ENCODE measurements at places on chromosomes 2 and 18.

DNA sequence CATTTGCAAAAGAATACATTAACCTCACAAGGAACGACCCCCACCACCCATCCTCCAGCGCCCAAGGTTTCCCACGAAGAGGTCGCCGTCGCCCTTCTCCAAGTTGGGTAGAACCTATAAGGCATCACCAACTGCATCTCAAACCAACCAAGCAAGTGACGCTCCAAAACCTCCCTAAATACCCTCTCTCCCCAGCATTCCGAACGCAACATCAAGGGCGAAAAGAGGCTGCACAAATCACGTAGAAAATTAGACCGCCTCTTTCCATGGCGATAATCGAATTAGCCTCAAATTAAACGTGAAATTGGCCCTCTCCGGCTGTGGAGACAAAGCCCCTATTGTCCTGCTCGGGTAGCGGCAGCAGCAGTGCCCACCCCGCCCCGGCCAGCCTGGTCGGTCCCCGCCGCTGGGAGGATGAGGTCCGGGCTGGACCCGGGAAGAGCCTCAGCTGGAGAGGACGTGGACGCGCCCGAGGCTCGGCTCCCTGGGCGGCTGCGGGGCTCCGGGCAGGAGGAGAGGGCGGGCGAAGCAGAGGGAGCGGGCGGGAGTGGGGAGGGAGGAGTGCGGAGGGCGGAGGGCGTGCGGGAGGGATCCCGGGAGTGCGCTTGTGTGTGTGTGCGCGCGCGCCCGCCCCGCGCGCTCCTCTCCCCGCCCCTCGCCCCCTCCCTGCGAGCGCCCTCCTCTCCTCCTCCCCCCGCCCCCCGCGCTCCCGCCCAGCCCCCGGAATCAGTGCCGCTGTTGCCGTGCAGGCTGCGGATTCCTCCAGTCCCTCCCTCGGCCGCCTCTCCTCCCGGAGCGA lies at the start of gene SPTBN1:
TSS of gene SPTBN1 (plus strand) at position 765 of the 799 bp plus-strand sequence. CDS start 70,092 bp downstream, outside the sequence.
- DNase-seq: no peak

- DNase-seq: no peak
Observed at GRCh38 chr2:232264081-232264480, 114.5 kb upstream of the ALPP start.

DNA sequence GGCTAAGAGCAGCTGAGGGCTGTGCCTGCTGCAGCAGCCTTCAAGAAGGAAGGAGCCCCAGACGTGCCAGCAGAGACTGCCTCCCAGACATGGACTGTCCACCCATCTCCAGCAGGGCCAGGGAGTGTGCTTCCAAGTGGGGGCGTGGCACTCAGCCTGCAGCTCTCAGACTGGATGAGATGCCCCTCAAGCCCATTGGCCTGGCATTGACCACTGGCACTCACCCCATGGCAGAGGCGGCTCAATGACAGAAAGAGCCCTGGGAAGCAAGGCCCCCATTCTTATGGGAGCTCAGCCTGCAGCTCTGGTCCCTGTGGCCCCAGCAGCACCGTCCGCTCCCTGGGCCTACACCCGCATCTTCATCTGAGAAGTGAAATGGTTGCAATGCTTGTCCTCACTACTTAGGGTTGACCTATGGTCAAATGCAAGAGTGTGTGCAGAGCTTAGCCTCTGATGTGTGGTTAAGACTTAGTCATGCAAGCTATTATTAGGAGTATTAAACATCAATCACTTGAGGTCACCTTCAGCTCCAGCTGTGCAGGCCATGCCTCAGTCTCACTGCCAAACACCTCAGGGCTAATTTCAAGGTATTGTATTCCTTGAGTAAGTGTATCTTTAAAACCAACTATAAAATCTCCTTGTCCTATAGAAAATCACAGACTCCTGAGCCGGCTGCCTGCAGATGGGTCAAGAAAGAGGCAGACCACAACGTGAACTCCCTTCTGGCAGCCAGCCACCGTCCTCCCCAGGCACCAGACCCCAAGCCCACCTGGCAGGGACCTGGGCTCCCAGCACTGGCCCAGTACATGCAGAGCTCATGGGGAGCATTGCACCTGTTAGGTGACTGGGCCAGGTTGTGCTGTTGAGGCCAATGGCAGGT lies 194.8 kb downstream of the NDUFA10 start:
- DNase-seq: no peak

DNA sequence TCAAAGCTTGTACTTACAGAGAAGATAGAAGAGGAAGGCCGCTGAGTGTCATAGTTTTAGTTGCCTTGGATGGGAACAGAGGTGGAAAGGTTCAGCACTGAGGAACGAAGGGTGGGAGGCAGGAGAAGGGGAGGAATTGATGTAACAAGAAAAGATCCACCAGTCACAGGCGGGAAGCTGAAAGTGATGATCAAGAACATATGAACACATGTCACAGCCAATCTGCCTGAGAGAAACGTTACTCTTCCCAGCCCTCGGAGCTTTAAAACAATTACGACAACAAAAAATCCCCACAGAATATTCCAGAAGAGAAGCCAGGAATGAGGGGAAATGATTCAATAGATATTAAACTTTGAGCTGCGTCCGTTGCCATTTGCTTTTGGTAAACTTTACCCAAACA lies 87.1 kb downstream of the TSHZ1 start:
- peak; percentile 5 for DNase-seq

GRCh38 chr2:168515502-168515901 lies 59.4 kb downstream of the CERS6 start:
- DNase-seq: no peak

- no peak for DNase-seq
Observed at GRCh38 chr2:186575856-186576255, 14.0 kb upstream of the ITGAV start.

DNA sequence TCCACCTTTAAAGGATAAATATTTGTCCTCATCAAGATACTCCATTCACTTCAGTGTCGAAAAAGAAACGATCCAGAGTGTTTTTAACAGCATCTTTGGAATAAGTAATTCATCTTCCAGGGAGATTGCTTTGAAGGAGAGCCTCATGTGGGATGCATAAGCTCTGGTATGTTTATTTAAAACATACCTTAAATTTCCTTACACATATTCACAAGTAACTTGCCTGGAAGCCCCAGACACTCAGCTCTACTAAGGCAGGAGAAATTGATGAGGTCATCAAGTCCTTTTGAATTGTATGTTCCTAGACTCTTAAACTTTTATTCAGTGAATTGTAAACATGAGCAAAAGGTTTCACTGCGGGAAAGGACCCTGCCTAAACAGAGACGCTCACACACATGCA lies 103.0 kb downstream of the CDK15 start:
- DNase-seq: no peak

GRCh38 chr2:197628043-197628500 lies 47.3 kb downstream of the RFTN2 start:
- no peak for DNase-seq

DNA sequence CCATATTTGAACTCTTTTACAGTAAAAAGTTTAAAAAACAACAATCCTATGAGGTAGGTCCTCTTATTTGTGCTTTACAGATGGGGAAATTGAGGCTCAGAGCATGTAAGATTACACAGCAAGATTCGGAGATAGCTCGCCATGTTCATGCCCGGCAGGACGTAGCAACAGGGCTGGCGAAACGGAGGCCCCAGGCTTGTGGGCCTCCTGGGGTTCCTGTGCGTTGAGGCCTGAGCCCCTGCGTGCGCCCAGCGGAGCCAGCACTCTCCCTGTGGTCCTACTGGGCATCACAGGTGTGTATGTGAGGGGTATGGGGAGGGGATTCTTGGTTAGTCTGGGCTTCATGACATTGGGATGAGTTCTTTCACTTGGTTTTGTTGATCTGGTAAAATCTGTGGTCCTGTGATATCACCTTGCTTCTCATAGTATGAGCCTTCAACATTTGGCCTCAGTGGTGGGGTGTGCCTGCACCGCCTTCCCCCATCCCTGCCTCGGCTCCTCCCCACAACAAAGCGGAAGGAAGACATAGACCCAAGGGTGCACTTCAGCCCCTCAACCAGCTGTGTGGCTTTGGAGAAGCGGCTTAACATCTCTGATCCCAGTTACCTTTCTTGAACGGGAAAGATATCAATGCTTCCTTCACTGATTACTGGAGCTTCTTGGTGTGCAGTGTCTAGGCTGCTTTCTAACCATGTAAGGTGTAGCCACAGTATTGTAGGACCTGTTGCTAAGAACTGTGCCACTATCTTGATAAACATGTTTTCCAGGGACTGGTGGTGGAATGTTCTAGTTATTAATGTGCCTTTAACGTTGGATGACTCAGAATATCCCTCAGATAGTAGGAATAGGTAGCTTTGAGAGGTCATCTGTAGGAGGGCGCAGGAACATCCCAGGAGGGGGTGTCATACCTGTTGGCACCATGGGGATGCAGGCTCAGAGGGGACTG lies 37.2 kb downstream of the HPCAL1 start:
- DNase-seq: no peak

DNA sequence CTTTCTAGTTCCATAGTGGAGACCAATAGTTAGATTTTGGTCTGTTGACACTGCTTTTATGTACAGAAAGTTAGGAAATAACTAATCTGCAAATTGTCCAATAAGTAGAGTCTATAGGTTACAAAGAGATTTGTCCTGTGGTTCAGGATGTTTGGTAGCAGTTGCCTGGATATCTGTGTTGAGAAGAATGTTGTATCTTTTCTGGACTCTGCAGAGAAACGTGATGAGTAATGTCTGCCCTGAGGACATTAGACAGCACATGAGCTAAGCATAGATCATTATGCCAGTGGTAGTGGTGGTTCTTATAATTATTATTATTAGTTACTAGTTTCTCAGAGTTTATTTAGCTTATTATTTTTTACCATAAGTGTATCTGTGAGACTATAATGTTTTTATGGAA lies 65.8 kb downstream of the ANKRD62 start:
- no peak for DNase-seq

- DNase-seq: no peak
Observed at GRCh38 chr18:76361219-76361618, 133.8 kb downstream of the ZNF516 start.

GRCh38 chr2:118738524-118739308 lies 108.7 kb downstream of the EN1 start:
- DNase-seq: no peak

DNA sequence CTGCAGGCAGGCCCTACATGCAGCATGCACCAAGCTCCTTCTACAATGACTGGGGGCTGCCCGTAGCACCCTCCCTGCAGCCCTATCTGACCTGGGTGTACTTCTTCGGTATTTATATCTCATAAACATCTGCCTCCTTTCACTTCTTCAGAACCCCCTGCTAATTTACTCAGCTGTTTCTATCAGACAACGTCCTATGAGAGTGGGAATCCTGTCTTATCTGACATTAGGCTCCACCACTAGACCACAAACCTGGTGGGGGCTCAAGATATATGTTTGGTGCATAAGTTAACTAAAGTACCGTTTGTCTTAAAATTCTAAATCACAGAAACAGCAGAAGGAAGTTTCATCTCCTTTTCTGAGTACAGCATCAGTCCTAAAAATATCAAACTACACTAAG lies 10.6 kb downstream of the HSBP1L1 start:
- DNase-seq: no peak

DNA sequence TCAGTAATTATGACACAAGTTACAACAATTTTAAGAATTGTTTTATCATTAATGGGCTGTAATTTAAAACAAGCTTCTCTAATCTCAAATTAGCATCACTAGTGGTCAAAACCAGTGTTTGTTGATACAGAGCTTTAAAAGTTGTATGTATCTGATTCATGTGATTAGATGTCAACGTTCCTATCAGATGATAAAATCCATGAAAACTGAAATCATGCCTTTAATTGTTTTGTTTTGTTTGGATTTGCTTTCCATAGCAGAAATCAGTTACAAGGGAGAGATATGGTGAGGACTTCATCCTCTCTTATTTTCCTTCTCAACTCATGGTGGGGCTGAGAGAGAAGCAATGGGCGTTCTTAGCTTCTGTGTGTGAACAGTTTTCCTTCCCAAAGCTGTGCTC lies 469.6 kb downstream of the PID1 start:
- DNase-seq: no peak

- no peak for DNase-seq
Observed at GRCh38 chr18:50654658-50655550, 95.0 kb downstream of the MAPK4 start.

DNA sequence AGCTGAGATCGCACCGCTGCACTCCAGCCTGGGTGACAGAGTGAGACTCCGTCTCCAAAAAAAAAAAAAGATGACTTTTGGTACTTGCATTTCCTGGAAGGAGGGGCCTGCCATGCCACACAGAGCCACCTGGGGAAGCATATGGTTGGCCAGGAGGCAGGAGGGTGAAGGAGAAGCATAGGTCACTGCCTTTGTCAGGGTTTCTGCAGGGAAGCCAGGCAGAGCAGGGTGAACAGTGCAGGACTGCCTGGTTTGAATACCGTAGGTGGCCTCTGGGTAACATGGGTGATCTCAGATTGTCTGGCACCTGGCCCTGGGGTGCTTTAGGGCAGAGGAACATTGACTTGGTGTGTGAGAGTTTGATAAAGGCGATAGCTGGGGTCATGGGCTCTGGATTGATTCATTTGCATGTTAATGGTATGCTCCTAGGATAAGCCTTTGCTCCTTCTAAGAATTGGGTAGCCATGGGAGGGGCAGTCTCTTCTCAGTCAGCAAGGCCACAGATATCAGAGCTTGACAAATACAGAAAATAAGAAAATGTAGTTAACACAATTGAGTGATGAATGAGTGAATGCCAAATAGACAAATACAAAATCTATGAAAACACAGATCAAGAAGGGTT lies 124.0 kb upstream of the SEC11C start:
- DNase-seq: no peak

DNA sequence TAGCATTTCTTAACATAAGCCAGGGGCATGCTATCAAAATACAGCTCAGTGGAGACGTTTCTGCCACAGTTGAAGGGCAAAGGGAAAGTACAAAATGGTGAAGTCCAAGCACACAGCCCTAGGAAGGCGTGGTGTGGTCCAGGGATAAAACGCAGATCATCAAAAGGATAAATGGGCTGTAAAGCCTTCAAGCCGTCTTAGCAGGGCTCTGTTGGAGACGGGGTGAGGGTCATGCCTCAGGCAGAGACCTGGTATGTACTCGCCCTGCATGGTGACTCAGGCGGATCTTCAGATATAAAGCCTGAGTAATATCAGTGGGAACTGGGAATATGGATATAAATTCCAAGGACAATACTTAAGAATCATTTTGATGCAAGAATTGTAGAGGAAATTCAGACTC lies 61.2 kb downstream of the NGEF start:
- DNase-seq: no peak

GRCh38 chr2:180647621-180648020 lies 332.8 kb upstream of the UBE2E3 start:
- DNase-seq: no peak

GRCh38 chr2:63894167-63894566 lies 52.5 kb downstream of the UGP2 start:
- no peak for DNase-seq

- no peak for DNase-seq
Observed at GRCh38 chr2:27134781-27135477, 493 bp upstream of the PREB start.

- DNase-seq: no peak
Observed at GRCh38 chr2:199335502-199335901, 122.2 kb downstream of the SATB2 start.

GRCh38 chr2:178419123-178419522 lies 31.9 kb downstream of the PRKRA start:
- DNase-seq: no peak
